Nephron progenitor cell (in vitro differentiated cells): ENCODE measurements at places on chromosomes 12 and 14.

DNA sequence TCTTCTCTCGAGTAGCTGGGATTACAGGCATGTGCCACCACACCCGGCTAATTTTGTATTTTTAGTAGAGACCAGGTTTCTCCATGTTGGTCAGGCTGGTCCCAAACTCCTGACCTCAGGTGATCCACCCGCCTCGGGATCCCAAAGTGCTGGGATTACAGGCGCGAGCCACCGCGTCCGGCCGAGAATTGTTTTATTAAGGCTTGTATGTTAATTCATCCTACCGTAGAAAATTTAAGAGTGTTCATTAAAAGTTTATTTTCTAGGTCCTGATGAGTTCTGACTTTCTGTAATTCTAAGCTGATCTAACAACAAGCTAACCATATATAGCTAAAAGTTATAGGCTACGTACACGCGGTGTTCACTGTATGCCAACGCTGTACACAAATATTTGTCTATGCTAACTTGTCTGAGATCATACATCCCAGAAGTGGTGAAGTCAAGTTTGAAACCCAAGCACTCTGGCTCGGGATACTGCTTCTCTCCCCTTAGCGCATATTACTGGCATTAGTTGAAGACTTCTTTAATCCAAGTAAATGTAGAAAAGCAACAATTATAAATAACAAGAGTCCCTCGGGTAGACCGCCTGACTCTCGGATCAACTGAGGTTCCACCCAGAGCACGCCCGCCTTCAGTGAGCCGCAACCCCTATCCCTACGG is 570 bp upstream of the MRPS35 start:
- DNase-seq = no peak

GRCh38 chr14:28773176-28773575 is 6.6 kb downstream of the FOXG1 start:
- DNase-seq = no peak

DNA sequence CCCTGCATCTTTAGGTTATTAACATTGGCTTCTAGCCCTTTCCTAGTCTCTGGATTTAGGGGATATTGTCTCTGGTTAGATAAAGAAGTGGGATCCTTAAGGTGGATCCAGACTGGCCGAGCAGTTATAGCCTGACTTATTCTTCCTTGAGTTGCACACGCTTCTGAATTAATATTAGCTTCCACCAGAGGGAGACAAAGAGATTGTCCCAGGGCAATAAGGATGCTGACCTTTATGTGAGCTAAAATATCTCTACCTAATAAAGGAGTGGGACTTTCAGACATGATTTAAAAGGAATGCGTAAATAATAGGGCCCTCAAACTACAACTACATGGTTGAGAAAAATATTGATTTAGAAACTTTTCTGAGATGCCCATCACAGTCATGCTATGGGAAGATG is 139.7 kb downstream of the SLCO1B3 start:
- DNase-seq = no peak

GRCh38 chr12:7899755-7900154 is 27.0 kb upstream of the SLC2A14 start:
- no peak for DNase-seq

- DNase-seq = no peak
These were observed 232.1 kb downstream of the MON2 start for GRCh38 chr12:62698701-62699101.

- no peak for DNase-seq
These were observed 1500.7 kb upstream of the FLRT2 start for GRCh38 chr14:84029246-84029645.

DNA sequence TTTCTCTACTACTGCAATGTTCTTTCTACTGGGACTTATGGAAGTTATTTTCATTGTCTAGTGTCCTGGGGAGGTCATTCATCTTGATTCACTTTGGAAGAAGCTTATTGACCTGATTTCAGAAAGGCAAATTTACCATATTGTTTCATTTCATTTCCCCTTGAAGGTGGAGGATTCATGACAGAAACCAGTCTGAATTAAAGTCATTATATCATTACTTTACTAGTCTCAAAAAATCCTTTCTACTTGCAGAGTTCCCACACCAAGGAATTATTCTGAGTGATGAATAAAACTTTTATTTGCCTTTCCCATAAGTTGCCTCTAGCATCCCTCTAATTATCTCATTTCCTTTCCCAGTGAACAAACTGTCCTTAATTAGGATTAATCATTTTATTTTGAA is 163.8 kb downstream of the RASSF9 start:
- no peak for DNase-seq

- DNase-seq = no peak
These were observed 47.7 kb downstream of the PPHLN1 start for GRCh38 chr12:42373669-42374068.

GRCh38 chr14:79660053-79660939 is 551.0 kb downstream of the DIO2 start:
- peak; percentile 26 for DNase-seq

GRCh38 chr14:101252443-101253214 is 308.7 kb upstream of the DIO3 start:
- no peak for DNase-seq

- DNase-seq = no peak
These were observed 12.4 kb upstream of the WSCD2 start for GRCh38 chr12:108116699-108117098.

GRCh38 chr14:70013271-70013873 is 134.2 kb downstream of the SMOC1 start:
- peak; percentile 56 for DNase-seq

- DNase-seq = no peak
These were observed 60.8 kb downstream of the CAPZA3 start for GRCh38 chr12:18798535-18799361.

- peak; percentile 67 for DNase-seq
These were observed 126.1 kb upstream of the ARHGAP5 start for GRCh38 chr14:31950764-31951637.

- peak; percentile 74 for DNase-seq
These were observed 13.6 kb upstream of the FOXJ2 start for GRCh38 chr12:8018666-8019581.

GRCh38 chr14:77025744-77026165 is 2.8 kb downstream of the IRF2BPL start:
- peak; percentile 48 for DNase-seq

DNA sequence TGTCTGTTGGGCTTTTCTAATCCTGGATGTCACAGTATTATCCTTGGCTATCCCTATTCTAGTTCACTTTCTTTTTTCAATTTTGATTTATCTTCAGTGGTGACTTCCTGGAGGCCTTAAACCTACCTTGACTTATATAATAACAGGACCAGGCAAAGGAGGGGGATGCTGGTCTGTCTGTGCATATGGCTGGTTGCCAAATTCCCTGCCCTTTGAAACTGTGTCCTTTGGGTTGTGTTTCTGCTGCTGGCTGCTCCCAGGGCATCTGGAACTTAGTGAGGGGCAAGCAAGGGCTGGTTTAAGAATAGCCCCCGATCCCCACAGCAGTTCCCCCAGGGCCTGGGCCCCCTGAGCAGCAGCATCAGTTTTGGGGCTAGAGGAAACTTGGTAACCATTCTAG is 96.0 kb upstream of the MAX start:
- DNase-seq = no peak

- no peak for DNase-seq
These were observed 187.4 kb upstream of the SLC16A7 start for GRCh38 chr12:59408431-59408830.

GRCh38 chr14:99654235-99654985 is 9.5 kb downstream of the HHIPL1 start:
- no peak for DNase-seq
